ENCODE measurements at places on chromosomes 7 and 10. TPM values are rescaled to one million over a fixed set of nuclear protein-coding genes. Genes with fewer than 3 reads are reported as not detected.

The GPRIN2 gene
- total RNA-seq, result 0.10 TPM

DNA sequence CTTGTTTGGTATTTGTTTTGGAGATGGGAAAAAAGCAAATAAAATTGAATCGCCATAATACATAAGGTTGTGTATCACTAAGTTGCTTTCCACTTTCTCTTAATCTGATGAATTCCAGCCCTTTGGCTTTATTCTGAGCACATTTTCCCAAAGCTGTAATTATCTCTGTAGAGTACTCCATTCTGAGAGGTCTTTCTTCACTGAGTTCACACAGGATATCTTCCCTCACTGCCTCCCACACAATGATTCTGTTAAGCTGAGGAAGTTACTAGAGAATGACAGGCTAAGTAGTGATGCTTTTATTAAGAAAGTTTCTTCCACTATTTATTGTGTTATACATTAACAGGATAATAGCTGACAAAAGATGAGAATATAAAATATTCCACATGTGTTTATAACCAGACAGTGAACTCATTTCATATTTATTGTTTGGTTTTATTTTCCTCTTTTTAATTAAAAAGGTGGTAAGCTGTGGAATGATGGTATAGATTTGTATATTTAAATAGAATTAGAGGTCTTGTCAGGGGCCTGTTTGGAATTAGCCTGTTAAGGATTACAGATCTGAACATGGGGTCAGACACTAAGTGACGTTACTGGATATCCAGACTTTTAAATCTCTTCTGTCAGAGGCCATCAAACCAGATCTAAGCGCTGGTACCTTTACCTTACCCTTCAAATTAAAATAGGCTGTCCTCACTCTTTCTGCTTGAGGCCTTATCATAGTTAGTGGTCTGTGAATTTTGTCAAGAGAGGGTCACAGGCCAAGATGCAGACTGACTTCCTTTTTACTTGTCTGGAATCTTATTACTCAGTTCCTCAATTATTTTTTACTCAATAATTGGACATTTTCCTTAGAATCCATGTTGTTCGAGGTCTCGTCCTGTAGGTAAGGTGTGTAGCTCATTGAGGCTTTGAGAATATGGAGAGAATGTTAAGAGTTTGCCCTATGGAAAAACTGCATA, 8.4 kb downstream of the PLXDC2 start:
- no peak for DNase-seq

- no peak for DNase-seq
These were observed 195.3 kb downstream of the FZD1 start for GRCh38 chr7:91459539-91459938.

DNA sequence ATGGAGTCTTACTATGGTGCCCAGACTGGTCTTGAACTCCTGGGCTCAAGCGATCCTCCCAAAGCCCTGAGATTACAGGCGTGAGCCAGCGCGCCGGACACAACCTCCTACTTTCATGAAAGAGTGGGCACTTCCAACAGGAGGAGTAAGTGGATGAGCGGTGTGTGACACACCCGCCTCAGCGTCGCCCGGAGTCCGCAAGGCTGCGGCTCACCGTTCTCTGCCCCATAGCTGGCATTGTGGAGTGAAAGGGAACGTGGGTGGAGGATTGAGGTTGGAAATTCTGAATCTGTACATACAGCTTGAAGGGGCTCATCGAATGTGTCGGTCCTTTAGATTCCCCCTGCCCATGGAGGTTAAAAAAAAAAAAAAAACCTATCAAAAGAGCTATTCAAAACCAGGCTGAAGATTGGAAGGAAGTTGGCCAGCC, 524 bp upstream of the PRXL2A start:
- DNase-seq, result peak; percentile 81

DNA sequence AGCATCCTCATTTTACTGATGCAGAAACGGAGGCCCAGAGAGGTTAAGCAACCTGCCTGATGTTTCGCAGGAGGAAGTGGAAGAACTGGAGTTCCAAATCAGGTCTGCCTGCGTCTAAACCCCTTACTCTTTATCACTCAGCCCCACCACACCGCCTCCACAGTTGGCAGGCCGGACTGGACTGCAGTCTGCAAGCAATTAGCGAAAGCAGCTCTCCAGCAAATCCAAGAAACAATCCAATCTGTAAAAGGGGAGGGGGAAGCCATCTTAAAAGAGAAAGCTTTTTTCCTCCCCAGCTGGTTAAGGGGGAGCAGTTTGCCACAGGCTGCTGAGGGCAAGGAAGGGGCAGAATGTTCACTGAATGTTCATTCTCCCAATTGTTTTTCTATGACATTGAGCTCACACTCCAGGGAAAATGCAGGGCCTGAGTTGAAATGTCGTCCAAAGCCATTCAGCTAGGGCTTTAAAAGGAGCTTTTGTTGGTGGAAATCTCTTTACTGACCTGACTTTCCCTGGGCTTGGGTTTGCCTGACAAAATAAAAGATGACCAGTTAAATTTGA, 350.1 kb downstream of the RNLS start:
- DNase-seq, result no peak

DNA sequence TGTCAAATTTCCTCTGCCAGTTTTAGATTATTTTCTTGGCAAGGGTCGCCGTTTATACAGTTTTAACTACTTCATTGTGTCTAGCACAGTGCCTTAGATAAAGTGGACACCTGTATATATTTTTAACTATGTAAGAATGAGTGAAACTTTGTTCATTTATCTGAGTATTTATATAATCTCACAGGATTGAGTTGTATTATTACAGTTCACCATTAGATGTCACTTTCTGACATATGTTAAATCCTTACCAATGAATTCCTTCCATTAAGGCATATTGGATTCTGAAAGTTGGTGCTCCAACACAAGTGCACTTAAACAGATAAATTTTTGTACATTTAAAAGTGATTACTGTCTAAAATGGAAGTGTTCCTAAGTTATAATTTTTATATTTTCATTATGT, 43.0 kb downstream of the ZMYND11 start:
- peak; percentile 25 for DNase-seq

- DNase-seq, result no peak
These were observed 62.0 kb upstream of the RNF32 start for GRCh38 chr7:156578578-156578940.

DNA sequence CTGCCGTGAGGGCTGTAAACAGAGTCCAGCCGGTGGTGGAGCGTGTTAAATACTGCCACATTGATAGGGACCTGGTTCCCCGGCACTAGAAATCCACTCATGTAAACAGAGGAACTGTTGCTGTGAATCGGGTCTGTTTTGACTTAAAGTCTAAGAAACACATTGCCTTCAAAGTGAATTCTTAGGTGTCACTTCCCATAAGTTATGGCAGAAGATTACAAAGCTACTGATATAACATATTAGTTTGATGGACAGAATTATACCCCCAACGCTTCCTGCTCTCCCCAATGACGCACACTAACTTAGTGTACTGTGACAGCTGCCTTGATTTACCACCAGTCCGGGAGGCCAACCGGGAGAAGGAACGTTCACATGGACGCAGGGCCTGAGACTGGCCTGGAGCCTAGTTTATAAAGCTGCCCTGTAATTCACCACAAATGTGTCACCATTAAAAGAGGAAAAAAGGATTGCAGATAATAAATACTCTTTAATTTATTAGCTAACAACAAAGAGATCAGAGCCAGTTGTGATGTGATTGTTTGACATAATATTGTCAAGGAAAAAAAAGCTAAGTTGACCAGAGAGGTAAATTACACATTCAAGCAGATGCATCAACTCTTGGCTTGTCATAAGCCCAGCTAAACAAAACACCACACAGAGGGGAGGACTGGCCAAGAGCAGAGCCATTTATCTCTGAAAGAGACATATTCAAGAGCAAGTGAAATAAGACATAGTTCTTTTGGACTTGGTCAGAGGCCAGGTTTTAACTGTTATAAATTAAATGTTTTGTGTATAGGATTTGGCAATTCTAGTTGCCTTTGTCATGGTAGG, 820.6 kb downstream of the LRMDA start:
- DNase-seq, result peak; percentile 94

GRCh38 chr7:46220066-46220630, 299.1 kb upstream of the IGFBP3 start:
- peak; percentile 93 for DNase-seq

The GHITM gene
- total RNA-seq, result 218 TPM

Measured in M059J (cell line).